ENCODE measurements at places on chromosomes 16 and 17. TPM values are rescaled to one million over a fixed set of nuclear protein-coding genes. Genes with fewer than 3 reads are reported as not detected.
A peak's percentile ranks its signal among the peaks of the same experiment; 100 is the strongest.

- H3K4me3 ChIP-seq: no peak overlapping the region
- no peaks in the 10 kb centered on the region for H3K36me3 ChIP-seq
- H3K27ac ChIP-seq: no peak overlapping the region
- H3K4me1 ChIP-seq: no peaks in the 10 kb centered on the region
Observed at GRCh38 chr16:5002699-5003143, 31.0 kb downstream of the NAGPA start.

DNA sequence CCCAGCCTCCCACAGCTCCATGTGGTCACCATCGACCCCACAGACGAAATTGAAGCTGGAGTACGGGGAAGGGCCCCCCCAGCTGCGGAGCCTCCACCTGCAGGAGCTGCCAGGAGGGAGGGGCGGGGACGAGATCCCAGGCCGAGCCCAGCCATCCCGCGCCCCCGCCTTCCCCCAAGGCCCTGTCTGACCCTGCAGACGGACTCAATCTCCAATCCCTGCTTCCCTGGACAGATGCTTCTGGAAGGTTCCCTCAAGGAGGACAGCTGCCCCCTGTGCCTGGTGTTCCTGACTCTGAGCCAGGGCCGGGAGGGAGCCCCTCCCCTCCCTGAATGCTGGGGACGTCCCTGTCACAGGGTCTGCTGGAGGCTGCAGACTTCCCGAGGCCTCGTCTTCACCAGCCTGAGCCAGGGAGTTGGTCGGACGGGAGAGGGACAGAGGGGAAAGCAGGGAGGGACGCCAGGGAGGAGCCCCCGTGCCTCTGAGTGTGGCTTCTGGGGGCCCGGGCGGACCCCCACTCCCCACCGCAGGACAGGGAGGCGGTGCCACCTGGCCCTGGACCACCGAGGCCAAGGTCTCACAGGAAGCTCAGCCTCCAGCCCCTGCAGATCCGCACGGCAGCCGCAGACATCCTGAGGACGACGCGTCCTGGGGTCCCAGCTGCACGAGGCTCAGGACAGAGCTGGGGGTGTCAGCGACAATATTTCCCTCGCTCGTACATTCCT, 21.3 kb upstream of the C1QTNF8 start:
- no peak overlapping the region for H3K4me3 ChIP-seq
- H3K27ac ChIP-seq: no peak overlapping the region
- no peaks in the 10 kb centered on the region for H3K27me3 ChIP-seq
- no peaks in the 10 kb centered on the region for H3K4me1 ChIP-seq
- no peak for DNase-seq

DNA sequence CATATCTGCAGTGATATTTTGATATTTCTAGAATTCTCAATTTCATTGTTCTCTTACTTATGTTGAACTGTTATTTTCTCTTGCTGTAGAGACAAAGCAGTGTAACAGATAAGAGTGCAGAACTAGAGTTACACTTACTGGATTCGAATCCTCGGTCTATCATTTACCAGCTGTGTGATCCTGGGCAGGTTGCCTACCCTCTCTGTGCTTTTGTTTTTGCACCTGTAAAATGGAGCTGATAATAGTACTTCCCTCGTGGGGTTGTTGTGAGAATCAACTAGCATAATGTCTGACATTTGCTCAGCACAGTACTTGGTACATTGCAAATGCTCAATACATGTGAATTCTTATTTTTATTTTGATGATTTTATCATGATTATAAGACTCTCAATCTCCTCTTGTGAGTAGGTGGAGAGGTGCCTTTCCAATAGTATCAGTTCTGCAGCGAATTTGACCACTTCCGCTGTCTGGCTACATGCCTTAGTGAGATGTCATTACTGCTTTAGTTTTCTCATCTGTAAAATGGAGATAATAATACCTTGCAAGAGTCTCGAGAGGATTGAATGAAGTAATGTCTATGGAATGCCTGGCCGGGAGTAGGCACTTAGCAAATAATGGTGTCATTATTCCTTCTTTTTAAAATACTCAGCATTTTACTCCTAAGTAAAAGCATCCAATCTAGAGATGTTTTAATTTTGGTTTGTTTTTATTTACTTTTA, 312.2 kb upstream of the MAF start:
- no peaks in the 10 kb centered on the region for H3K4me1 ChIP-seq
- no peaks in the 10 kb centered on the region for H3K27me3 ChIP-seq
- no peaks in the 10 kb centered on the region for H3K36me3 ChIP-seq
- H3K27ac ChIP-seq: no peak overlapping the region

GRCh38 chr17:62014526-62014925, 50.6 kb downstream of the MED13 start:
- no peaks in the 10 kb centered on the region for H3K4me1 ChIP-seq
- H3K4me3 ChIP-seq: no peak overlapping the region
- no peak overlapping the region for H3K27ac ChIP-seq
- no peaks in the 10 kb centered on the region for H3K27me3 ChIP-seq

The NTN1 gene
- 2.3 TPM for total RNA-seq

GRCh38 chr17:80751070-80751945, 206.7 kb downstream of the RPTOR start:
- H3K27me3 ChIP-seq: no peaks in the 10 kb centered on the region
- H3K4me1 ChIP-seq: peaks cover 14% of the 10 kb centered on the region
- no peak for DNase-seq
- H3K27ac ChIP-seq: 0 out of 2 replicates have a peak overlapping the region, but pooled peaks have one; percentile 13
- no peaks in the 10 kb centered on the region for H3K36me3 ChIP-seq
- no peak overlapping the region for H3K4me3 ChIP-seq

DNA sequence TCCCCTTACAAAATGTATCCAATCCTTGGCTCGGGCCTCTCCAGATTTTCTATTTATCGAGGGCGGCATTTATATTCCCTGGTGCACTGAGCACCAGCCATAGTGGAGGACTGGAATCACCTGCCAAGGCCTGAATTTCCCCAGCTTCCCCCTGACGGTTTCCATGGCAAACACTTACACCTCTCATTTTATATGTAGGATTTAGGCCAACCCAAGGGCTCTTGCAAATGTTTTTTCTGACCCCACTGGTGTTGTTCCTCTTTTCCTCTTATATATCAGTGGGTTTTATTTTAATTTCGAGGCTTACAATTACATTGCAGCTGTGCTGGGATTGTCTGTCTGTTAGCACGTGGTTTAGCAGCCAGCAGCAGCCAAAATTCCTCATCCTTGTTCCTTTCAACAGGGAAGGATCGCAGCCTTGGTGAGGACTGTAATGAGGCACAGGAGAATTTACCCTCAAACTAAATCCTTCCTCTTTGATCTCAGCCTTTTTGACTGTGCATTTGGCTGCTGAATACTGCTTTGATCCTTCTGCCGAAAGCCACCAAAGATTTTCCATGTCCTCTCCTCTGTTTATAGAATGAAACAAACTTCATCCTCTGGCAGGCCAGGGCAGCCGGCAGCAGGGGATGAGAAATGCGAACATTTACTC, 26.5 kb upstream of the CES5A start:
- H3K4me1 ChIP-seq: no peaks in the 10 kb centered on the region
- H3K27me3 ChIP-seq: no peaks in the 10 kb centered on the region
- H3K36me3 ChIP-seq: no peaks in the 10 kb centered on the region
- DNase-seq: no peak

- H3K27ac ChIP-seq: no peak overlapping the region
- DNase-seq: peak; percentile 41
- H3K27me3 ChIP-seq: no peaks in the 10 kb centered on the region
- H3K36me3 ChIP-seq: peaks cover 50% of the 10 kb centered on the region
- no peaks in the 10 kb centered on the region for H3K4me1 ChIP-seq
- no peak overlapping the region for H3K4me3 ChIP-seq
Observed at GRCh38 chr16:50313596-50314478, 47.5 kb downstream of the ADCY7 start.

DNA sequence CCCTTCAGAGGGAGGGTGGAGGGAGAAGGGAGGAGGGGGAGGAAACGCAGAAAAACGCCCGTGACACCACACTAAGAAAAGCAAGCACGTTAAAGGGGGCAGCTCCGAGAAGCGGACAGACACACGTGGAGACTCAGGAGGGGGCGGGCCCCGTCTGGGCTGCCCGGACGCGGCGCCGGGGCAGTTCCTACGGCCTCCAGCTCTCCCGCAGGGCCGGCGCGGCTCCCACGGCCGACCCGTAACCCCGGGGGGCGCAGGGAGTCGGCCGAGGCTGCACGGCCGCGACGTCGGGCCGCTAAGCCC, 362 bp downstream of the KLHDC4 start:
- no peaks in the 10 kb centered on the region for H3K27me3 ChIP-seq
- no peak for DNase-seq
- peaks cover 4% of the 10 kb centered on the region for H3K4me1 ChIP-seq
- H3K27ac ChIP-seq: no peak overlapping the region

The CD300A gene
- total RNA-seq: 0.52 TPM

The GPS1 gene
- 157 TPM for total RNA-seq

DNA sequence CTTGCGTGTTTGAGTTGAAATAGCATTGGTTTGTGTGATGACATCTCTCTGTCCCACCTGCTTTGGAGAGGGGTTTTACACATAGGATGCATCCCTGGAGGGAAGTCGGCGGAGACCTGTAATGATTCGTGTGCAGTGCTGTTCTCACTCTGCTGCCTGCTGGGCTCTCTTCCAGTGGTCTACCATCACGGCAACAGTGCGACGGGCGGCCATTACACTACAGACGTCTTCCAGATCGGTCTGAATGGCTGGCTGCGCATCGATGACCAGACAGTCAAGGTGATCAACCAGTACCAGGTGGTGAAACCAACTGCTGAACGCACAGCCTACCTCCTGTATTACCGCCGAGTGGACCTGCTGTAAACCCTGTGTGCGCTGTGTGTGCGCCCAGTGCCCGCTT, 41.1 kb upstream of the CRISPLD2 start:
- no peak for DNase-seq
- H3K4me3 ChIP-seq: no peak overlapping the region
- no peaks in the 10 kb centered on the region for H3K27me3 ChIP-seq
- H3K4me1 ChIP-seq: no peaks in the 10 kb centered on the region

- no peak overlapping the region for H3K27ac ChIP-seq
- H3K4me3 ChIP-seq: no peak overlapping the region
- no peak for DNase-seq
Observed at GRCh38 chr16:75029854-75030253, 31.0 kb downstream of the ZNRF1 start.

The TLCD2 gene
- 1.4 TPM for total RNA-seq

DNA sequence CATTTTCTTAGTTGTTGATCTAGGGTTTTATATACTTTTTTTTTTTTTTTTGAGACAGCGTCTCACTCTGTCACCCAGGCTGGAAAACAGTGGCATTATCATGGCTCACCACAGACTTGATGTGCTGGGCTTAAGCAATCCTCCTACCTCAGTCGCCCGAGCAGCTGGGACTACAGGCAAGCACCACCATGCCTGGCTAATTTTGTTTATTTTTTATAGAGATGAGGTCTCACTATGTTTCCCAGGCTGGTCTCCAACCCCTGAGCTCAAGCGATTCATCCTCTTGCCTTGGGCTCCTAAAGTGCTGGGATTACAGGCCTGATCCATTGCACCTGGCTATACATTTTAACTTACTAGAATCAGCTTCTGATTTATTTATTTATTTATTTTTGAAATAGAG, 34.2 kb upstream of the ATP2A3 start:
- H3K4me3 ChIP-seq: no peak overlapping the region
- H3K36me3 ChIP-seq: no peaks in the 10 kb centered on the region
- no peak overlapping the region for H3K27ac ChIP-seq
- no peaks in the 10 kb centered on the region for H3K27me3 ChIP-seq
- DNase-seq: no peak

The CA4 gene
- 3.6 TPM for total RNA-seq

DNA sequence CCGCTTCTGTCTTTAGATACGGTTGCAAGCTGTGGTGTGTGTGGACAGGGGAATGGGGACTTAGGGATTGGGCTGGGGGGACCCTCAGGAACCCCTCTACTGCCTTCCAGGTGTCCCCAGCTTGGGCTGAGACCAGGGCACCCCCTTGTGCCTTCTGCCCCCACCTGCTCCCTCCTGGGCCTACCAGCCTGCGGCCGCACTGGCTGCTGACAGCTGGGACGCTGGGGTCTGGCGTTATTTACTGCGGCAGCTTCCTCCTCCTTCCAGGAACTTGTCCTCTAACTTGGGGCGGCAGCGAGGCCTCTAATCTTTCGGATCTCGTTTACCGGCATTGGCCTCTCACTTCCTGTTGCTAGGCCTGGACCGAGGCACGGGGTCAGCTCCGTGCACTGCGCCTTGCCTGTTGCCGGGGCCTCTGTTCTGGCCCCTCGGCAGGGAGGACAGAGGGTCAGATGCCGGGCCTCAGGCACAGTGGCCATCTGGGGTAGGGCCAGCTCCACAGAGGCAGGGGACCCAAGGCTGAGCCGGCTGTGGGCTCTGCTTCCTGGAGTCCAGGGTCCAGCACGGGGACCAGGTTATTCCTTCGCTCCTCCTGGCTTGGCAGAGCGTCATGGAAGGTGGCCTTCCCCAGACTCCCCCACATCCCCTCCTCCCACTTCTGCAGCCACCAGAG, 31.8 kb downstream of the TMEM235 start:
- no peaks in the 10 kb centered on the region for H3K27me3 ChIP-seq
- peaks cover 29% of the 10 kb centered on the region for H3K4me1 ChIP-seq
- H3K4me3 ChIP-seq: no peak overlapping the region
- no peak overlapping the region for H3K27ac ChIP-seq

DNA sequence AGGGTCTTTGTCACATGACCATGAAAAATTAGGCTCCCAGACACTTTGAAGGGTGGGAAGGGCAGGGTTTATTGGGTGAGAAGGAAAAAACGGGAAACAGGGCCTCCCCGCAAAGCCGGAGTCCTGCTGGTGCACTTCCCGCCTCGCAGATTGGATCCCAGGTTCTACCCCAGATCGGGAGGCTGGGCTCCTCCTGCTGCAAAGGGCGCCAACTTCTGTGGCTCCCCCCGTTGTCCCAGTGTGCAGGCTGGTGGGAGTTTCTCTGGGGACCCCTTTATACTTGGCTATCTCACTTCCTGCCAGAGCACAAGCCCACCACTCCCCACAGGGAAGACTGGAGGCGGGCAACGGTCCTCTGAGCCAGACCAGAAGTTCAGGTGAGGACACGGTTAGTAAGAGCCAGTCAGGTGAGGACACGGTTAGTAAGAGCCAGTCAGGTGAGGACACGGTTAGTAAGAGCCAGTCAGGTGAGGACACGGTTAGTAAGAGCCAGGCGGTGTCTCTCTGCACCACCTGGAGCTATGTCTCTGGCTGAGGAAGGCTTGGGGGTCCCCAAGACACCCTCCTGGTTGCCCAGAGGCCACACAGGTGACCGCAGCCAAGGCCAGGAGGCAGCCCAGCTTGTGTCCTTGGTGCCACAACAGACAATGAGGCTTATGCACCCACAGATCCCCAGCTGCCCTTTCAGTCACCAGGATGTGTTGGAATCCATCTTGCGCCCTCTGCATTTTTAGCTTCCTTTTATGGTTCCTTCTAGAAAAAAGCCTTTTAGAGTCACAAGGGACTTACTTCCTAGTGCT, 48.1 kb upstream of the CHMP6 start:
- H3K4me1 ChIP-seq: no peaks in the 10 kb centered on the region
- DNase-seq: no peak
- H3K27ac ChIP-seq: no peak overlapping the region
- H3K27me3 ChIP-seq: no peaks in the 10 kb centered on the region

The LLGL2 gene
- total RNA-seq: 66.6 TPM

The ANKS3 gene
- total RNA-seq: 27.5 TPM

- H3K4me3 ChIP-seq: peak overlapping the region; percentile 65
- H3K27me3 ChIP-seq: peaks cover 19% of the 10 kb centered on the region
- DNase-seq: no peak
- H3K4me1 ChIP-seq: peaks cover 6% of the 10 kb centered on the region
- no peak overlapping the region for H3K27ac ChIP-seq
- no peaks in the 10 kb centered on the region for H3K36me3 ChIP-seq
Observed at GRCh38 chr17:36641877-36642845, 40.8 kb downstream of the MRM1 start.

The VAT1L gene
- total RNA-seq: 49.6 TPM

The KSR1 gene
- total RNA-seq: 34.7 TPM

GRCh38 chr17:33007186-33007585, 15.5 kb downstream of the SPACA3 start:
- no peak for DNase-seq
- H3K36me3 ChIP-seq: no peaks in the 10 kb centered on the region

Measured in H1 (cell line).